ENCODE measurements at places on chromosomes 5 and 9. TPM values are rescaled to one million over a fixed set of nuclear protein-coding genes. Genes with fewer than 3 reads are reported as not detected.

GARIN3 gene
- not detected for total RNA-seq

QRFP gene
- total RNA-seq, result not detected

FAM78A gene
- total RNA-seq, result 0.71 TPM

ANGPTL2 gene
- 18.6 TPM for total RNA-seq

FOXE1 gene
- under 0.01 TPM for total RNA-seq

MPDZ gene
- 57.2 TPM for total RNA-seq

SLCO6A1 gene
- total RNA-seq, result 0.48 TPM

ACOT12 gene
- total RNA-seq, result not detected

SLC34A3 gene
- total RNA-seq, result not detected

PLEKHG4B gene
- total RNA-seq, result 9.0 TPM

OTP gene
- total RNA-seq, result not detected

GLRA1 gene
- not detected for total RNA-seq

CARTPT gene
- total RNA-seq, result not detected

LHX2 gene
- 11.9 TPM for total RNA-seq

BARHL1 gene
- total RNA-seq, result not detected

IL13 gene
- total RNA-seq, result not detected

SPATA31E1 gene
- total RNA-seq, result not detected

GCNT4 gene
- total RNA-seq, result 1.7 TPM

CDC25C gene
- total RNA-seq, result 60.2 TPM

INSL4 gene
- total RNA-seq, result not detected
